Stimulated activated CD4-positive, alpha-beta T cell treated with anti-CD3 and anti-CD28 coated beads, TNF-alpha, amount 100 ng/mL, for 24 hours (primary cell): ENCODE measurements at places on chromosomes 1 and 21.

DNA sequence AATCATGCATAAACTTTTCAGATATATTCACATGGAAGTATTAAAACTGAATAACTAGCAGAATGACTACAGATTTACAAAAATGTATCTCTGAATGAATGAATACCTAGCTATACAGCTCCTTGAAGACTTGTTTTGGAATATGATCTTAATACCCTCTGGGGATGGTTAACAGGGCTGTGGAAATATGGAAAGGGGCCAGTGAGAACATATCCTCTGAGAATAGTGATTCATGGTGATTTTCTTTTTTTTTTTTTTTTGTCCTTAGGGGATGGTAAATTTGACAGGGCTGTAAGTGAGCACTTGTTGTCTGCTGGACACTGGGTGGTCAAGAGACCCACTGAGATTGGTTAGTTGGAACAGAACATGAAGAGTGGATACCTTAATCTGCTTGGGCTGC is 80.7 kb upstream of the HP1BP3 start:
- no peak for DNase-seq

- no peak for DNase-seq
Observed at GRCh38 chr1:82421782-82422181, 621.0 kb downstream of the ADGRL2 start.

DNA sequence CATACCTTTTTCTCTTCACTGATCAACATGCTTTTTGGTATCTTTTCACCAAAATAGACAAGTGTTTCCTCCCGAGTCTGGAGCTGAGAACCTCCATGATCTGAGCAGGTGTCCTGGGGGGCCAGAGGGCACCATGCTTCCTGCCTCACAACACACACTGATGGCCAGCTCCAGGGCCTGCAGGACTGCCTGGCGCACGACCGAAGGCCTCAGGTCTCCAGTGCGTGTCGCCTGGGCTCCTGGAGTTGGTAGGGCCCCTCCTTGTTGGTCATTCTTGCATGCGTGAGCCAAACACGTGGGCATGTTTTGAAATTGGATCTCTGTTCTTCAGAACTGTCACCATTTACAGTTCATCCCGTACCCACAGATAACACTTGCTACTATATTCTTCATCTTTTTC is 64.4 kb downstream of the SLC37A1 start:
- no peak for DNase-seq

- peak; percentile 75 for DNase-seq
Observed at GRCh38 chr1:3772027-3772714, 378 bp upstream of the SMIM1 start.

GRCh38 chr1:168893359-168893801 is 164.4 kb upstream of the DPT start:
- DNase-seq = no peak

GRCh38 chr1:61388566-61388965 is 306.2 kb downstream of the NFIA start:
- DNase-seq = no peak

DNA sequence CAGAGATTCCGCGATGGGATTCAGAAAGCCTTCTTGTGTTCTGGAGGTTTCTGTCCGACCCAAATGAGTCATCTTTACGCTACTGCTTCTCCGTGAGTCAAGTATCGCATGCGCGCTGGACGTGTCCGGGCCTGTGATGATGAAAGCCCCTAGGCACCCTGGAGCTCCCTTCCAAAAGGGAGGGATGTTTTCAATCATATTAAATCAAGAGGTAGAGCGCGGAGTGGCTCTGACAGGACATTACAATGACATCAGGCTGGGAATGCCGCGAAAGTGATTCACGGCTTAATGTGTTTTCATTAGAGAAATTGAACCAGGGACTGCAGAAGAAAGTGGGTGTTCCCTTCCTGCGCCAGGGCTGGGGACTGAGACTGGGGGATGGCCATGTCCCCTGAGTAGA is 48.5 kb downstream of the AJAP1 start:
- no peak for DNase-seq

- no peak for DNase-seq
Observed at GRCh38 chr21:46284733-46285132, 678 bp downstream of the MCM3AP start.

DNA sequence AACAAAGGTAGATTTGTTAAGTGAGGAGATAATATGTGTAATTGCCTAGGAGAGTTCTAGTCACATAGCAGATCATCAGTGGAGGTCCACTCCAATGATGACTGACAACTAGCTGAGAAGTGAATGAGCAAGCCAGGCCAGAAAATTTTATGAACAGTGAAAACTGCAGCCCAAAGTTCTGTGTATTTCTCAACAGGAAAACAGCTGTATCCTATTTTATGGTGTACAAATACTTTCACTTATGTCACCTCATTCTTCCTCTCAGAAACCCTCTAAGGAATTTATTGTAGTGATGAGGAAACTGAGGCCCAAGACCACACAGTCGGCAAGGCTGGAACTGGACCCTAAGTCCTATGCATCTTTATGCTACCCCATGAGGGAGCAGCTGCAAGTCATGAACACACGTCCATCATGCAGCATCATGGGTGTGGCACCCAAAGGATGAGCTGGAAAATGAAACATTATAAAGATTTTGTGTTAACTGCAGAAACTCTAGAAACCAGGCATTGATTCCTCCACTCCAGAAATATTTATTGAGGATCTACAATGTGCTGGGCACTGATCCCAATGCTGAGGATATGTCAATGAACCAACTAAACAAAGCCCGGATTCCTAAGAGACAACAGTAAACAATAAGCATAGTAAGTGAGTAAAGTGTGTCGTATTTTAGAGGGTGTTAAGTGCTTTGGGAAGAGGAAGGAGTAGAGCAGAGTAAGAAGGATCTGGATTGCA is 99.5 kb upstream of the DUSP10 start:
- DNase-seq = no peak

- no peak for DNase-seq
Observed at GRCh38 chr1:32100807-32101708, 6.8 kb upstream of the KPNA6 start.

- DNase-seq = no peak
Observed at GRCh38 chr1:206573319-206573718, 38.9 kb downstream of the EIF2D start.

- no peak for DNase-seq
Observed at GRCh38 chr1:118297521-118297920, 112.5 kb upstream of the SPAG17 start.

DNA sequence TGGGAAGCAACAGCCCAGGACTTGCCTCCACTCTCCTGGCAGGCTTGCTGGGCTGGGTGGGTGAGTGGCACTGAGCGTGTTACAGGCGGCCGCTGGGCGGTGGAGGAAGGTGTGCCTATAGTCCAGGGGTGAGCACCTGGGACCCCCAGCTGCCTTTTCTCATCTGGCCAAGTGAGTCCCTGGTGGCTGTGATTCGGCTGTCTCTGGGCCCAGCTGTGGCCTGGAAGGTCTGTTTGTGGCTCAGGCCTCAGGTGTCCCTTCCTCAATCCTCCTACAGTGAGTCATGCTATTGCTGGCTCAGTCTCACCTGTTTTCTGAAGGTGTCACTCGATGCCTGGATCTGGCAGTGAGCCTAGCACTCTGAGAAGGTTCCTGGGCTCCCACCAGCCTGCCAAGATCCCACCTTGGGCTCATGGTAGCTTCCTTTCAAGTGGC is 564.2 kb downstream of the PTPRU start:
- no peak for DNase-seq

DNA sequence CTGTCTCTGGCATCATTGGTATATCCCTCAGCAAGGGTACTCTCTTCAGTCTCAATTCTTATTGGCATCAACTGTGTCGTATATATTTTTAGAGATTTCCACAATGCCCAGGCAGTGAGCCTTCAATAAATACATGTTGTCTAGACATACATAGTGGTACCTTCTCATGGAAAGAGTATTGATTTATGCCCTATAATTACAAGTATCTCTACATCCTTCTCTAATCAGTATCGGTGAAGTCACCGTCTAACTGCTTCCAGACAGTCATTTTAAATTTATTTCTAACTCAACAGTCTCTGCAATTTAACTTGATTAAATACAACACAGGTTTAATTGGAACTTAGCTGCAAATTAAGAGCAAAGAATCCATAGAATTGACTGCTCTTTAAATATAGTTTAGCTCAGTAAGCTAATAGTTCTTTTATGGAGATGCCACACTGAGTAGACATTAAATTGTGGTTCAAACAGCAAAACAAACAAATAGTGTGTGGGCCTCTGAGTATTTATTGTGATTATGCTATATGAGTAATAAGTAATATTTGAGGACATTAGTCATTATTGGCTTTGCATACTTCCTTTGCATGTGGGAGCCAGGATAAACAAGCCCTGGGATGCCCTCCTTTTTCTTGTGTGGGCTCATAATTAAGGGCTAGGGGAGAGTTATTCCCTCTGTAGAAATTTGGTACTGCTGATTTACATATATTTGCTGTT is 126.9 kb upstream of the DUSP10 start:
- DNase-seq = no peak

GRCh38 chr1:36400514-36400824 is 2.8 kb upstream of the LSM10 start:
- DNase-seq = no peak

DNA sequence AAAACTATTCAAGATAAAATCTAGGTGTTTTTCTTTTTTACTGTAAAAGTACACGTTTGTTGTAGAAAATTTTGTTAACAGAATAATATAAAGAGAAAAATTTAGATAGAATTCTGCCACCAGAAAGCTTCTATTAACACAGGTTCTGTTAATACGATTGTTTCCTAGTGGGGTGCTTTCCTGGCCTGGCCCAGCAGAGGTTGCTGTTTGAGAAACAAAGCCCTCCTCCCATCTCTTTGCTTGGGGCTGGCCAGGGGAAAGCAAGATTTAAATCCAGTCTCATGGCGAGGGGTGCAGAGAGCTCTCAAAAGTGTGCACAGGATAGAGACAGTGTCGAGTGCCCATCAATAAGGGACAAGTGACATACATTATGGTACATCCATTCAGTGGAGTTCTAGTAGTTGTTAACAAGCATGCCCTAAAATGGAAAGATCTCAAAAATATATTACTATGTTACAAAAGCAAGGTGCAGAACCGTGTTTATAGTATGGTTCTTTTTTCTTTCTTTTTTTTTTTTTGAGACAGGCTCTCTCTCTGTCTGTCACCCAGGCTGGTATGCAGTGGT is 14.6 kb upstream of the ACBD3 start:
- DNase-seq = no peak

- DNase-seq = no peak
Observed at GRCh38 chr1:3904843-3905185, 4.7 kb upstream of the C1orf174 start.

DNA sequence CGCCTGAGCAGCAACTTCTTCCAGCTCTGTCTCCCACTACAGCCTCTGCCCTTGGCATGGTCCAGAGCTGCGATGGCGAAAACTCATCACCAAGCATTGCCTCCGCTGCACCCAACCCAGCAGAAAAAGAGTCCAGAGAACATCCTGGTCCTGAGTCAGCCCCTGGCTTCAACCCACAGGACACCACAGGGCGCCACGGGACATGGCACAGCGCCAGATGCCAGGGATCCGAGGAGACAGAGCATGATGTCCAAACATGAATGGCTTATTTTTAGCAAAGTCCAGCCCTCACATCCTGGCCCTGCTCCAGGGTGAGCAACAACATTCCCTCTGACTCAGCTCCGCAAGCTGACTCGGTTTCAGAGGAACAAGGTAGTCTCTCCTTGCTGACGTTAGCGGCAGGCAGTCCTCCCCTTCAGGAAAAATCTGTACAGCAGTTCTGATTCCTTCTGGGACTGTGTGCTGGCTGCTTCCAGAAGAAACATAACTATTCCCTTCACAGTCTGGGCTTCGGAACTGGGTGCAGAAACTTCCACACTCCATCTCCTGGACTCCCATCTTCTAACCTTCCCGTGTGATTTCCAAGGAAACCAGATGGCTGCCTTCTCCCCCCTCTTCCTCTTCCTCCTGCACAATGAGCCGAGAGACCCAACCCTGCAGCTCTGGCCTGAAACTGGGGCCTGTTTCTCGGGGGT is 131.3 kb downstream of the TOMM20 start:
- DNase-seq = no peak

DNA sequence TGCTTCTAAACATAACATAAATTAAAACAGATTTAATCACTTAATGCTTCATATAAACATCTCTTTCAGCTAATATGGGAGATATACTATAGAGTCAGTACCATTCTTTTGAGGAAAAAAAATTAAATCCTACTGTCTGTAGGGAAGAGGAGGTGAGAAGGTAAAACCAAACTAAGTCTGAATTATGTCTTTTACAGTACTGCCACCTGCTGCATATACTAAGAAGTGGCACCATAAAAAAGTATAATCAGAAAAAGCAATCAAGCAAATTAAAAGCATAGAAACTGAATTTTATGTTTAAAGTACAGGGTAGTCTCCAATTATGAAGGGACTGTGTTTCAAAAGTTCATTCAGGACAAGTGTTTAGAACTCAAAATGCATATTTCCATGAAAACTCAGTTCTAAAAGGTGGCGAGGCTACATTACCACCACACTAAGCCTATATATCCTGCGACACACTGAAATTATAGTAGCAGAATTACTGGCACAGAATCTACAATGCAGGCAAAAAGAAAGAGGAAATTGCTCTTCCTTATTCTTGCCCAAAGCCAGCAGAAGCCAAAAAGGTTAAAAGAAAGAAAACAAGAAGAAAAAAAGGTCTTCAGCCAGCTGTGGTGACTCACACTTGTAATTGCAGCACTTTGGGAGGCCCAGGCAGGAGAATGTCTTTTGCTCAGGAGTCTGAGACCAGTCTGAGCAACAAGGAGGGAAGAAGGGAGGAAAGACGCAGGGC is 9.0 kb downstream of the NSL1 start:
- no peak for DNase-seq

- no peak for DNase-seq
Observed at GRCh38 chr21:16124378-16125138, 394.8 kb downstream of the USP25 start.

- DNase-seq = no peak
Observed at GRCh38 chr1:101162300-101162699, 74.5 kb upstream of the S1PR1 start.

DNA sequence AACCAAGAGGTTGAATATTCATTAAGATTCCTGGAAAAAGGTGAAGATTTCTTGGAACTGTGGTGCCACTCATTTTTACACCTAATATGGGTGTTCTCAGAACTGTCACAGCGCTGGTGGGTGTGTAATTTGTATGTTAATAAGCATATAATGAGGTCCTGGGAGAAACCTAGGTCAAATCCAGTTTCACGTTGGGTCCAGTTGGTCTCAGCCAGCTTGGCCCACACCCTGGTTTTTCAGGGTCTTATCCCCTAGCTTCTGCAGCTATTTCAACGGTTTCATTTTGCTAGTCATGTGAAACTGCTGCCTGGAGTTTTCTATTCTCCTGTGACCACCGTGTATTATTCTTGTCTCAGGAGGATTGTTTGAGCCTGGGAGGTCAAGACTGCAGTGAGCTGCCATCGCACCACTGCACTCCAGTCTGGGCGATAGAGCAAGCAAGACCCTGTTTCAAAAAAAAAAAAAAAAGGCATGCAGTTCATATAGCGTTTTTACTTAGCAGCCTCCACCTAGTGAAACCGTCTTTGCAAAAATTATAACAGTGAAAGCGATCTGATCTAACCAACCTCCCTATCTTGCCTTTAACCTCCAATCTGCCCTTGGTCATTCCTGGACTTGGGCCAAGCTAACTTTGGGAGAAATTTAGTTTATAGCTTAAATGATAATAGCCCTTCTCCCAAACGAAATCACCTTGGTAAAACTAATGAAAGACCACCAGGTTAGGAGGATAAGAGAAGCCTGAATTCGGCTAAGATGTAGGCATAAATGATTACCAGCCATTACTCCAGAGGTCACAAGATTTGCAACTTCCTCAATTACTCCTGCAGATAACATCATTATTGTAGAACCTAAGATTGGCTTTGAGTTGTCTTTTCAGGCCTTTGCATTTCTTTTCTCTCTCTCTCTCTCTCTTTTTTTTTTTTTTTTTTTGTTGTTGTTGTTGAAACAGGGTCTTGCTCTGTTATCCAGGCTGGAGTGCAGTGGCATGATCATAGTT is 44.0 kb downstream of the PTAFR start:
- DNase-seq = no peak

GRCh38 chr1:76219366-76219818 is 144.8 kb downstream of the ST6GALNAC3 start:
- no peak for DNase-seq
